Activated CD4-positive, alpha-beta T cell treated with anti-CD3 and anti-CD28 coated beads for 36 hours (primary cell): ENCODE measurements at places on chromosomes 2 and 18. TPM values are rescaled to one million over a fixed set of nuclear protein-coding genes. Genes with fewer than 3 reads are reported as not detected.

GALNT14 gene
- 0.83 TPM for total RNA-seq

FAM117B gene
- 16.6 TPM for total RNA-seq

B3GNT2 gene
- total RNA-seq = 31.7 TPM

CHST9 gene
- total RNA-seq = not detected

AKAIN1 gene
- not detected for total RNA-seq

CHRNA1 gene
- total RNA-seq = not detected

CCDC138 gene
- total RNA-seq = 14.3 TPM

NT5C1B gene
- not detected for total RNA-seq

ZNF24 gene
- total RNA-seq = 31.7 TPM

SERPINB4 gene
- total RNA-seq = not detected

LYG2 gene
- not detected for total RNA-seq

- no peak for DNase-seq
These were observed 160.3 kb downstream of the SEPTIN10 start for GRCh38 chr2:109453371-109453995.

DNA sequence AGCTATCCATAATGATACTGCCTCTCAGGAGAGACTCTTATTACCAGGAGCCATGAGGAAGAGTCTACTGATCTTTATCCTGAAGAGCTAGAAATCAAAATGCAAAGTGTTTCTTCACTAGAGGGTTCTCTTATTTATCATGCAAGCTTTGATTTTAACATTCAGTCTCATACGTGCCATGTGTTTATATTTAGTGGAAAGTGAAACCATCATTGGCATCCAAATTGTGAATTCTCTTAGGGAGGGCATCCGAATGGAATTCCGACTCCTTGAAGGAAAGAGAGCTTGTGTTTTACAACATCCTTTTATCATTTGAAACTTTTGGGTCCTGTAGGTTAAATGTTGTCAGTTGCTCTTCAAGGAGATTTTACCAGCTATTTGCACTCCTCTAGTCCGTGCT, 170.4 kb upstream of the SESTD1 start:
- DNase-seq = no peak

- DNase-seq = no peak
These were observed 125.2 kb upstream of the TFPI start for GRCh38 chr2:187679454-187679853.

DNA sequence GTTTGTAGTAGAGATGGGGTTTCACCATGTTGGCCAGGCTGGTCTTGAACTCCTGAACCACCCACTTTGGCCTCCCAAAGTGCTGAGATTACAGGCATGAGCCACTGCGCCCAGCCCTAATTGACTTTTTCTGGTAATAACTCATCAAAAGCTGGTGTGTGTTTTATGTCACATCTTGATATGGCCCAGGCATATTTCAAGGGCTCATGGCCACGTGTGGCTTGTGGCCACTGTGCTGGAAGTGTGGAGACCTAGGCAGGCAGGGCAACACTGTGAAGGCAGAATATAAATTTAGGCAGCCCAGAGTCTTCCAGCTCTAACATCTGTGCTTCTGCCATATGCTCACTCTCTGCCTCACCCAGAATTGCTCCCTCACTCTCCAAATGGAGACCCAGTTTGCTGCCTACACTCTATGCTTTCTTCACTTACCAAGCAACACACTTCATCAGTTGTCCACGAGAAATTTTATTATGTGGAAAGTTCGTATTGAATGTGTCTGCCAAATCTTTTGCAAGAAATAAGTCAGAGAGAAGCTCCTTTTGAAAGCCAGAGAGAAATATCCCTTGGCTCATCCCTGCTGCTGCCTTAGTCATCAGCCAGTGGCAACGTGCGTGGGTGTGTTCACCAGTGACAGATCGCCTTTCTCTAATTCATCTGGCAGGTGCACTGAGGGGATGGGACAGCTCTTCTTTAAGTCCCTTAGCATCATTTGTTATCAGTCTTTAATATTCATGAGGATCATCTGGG, 129.4 kb upstream of the CXCR4 start:
- peak; percentile 81 for DNase-seq

- no peak for DNase-seq
These were observed 13.7 kb downstream of the NCKAP1 start for GRCh38 chr2:183024339-183025095.

- DNase-seq = peak; percentile 56
These were observed 13.9 kb downstream of the MAL start for GRCh38 chr2:95039363-95039762.

DNA sequence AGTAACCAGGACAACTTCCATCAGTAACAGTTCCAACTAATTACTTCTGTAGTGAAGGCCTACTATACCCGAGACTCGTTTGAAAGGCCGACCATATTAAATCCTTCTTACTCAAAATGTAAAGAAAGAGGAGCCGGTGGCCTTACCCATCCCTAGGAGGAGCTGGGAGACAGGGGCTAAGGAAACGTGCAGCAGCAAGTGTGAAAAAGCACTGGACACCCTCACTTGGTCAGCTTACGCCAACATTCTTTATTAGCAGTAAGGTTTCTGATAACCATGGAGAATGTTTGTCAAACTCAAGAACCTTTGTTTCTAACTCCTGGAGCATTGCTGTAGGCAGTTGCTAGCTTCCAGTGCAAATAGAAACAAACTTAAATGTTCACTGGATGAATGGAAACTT, 26.7 kb upstream of the VWA3B start:
- DNase-seq = no peak

GRCh38 chr18:59218018-59218417, 1.9 kb upstream of the GRP start:
- no peak for DNase-seq

DNA sequence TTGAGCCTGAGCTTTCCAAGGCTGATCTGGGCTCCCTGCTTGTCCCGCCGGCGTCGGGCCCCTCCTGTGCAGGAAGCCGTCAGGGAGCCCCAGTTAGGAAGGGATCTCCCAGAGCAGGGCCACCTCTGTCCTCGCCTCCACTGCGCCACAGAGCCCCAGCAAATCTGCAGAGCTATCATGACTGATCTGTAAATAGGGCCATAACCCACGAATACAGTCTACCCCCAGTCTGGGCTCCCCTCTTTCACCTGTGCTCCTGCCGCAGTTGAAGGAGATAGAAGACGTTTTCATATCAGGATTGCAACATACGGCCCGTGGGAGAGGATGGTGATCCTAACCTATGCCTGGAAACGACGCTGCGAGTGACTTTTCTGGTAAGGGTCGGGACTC, 138.7 kb downstream of the PTGR3 start:
- no peak for DNase-seq

DNA sequence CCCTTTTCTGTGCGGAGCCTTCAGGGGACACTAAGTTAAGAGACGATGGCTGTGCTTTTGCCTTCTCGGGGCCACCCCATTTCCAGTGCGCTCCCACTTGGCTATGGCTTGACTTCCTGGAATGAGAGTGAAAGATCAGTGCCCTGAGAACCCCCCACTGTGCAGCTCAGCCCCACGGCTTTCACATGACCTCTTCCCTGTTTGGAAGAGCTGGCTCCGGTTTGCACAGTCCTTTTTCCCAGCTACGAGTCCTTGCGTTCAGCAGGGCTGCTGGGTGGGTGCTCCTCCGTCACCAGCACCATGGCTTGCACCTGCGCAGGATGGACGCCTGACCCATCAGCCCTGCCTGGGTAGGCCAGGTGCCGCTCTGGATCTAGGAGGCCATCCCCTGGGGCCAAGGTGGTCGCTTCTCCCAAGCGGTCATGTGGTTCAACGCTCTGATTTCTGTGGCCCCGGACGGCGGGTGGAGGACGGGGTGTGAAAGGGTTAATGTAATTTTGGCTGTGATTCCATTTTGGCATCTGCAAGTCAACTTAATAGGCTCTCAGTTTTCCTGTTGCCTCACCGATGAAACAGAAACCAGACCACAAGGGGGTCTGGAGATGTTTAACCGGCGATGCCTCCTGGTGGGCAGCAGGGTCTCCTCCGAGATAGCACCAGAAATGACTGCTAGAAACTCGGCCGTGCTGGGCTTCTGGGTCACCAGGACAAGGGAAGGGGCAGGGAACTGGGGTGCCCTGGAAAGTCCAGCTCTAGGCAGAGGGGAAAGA, 113.1 kb upstream of the HAAO start:
- DNase-seq = no peak

DNA sequence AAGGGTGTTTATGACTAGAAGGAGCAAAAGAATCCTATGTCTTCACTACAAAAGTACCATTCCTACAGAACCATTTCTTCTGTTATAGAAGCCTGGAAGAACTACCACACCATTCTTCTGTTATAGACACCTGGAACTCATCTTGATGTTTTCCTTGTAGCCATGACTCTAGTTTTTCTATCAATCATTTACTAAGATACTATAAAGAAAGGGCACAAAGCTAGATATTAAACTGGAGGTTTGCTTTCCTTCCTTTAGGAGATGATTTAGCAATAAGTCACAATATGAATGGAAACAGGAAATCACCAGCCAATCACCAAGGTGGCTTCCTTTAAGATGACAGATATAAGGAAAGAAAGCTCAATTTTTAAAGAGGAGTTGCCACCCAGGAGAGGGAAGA, 100.3 kb upstream of the NEUROD1 start:
- DNase-seq = no peak

- DNase-seq = no peak
These were observed 54.8 kb upstream of the HDAC4 start for GRCh38 chr2:239455436-239456203.

- DNase-seq = no peak
These were observed 48.2 kb downstream of the SLC66A3 start for GRCh38 chr2:11203480-11203879.

DNA sequence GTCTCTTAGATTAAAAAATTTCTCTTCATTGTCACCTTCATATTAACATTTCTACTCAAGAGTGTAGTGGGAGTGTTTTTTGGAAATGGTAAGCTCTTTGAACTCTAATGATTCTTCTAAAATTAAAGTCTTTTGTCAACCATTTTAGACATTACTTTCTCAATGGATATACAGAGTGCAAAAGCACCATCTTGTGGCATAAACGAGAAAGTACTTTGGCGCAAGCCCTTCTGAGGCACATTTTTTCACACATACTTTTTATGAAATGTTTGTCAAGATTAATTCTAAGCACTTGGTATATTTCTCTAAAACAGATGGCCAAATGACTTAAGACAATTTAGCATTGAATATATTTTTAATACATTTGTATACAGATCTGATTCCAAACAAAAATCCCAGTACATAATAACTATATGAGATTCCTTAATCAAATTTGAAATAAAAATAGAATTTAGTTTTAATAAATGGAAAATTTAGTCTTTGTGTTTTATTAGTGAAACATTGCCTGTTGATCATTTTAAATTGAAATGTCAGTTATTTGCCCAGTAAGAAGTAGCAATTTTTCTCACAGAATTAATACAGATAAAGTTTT, 63.3 kb upstream of the GALNT5 start:
- DNase-seq = peak; percentile 21

- DNase-seq = no peak
These were observed 394.2 kb downstream of the ZEB2 start for GRCh38 chr2:144125751-144126150.

GRCh38 chr2:20211860-20212458, 13.0 kb downstream of the SDC1 start:
- no peak for DNase-seq

- no peak for DNase-seq
These were observed 166.9 kb downstream of the ARHGAP15 start for GRCh38 chr2:143296089-143296488.

DNA sequence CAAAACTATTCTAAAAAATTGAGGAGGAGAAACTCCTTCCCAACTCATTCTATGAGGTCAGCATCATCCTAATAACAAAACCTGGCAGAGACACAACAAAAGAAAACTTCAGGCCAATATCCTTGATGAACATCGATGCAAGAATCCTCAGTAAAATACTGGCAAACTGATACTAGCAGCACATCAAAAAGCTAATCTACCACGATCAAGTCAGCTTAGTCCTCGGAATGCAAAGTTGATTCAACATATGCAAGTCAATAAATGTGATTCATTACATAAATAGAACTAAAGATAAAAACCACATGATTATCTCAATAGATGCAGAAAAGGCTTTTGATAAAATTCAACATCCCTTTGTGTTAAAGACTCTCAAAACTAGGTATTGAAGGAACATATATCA, 63.1 kb downstream of the EHBP1 start:
- no peak for DNase-seq

- DNase-seq = no peak
These were observed 24.6 kb upstream of the SLC35F6 start for GRCh38 chr2:26739514-26739913.

DNA sequence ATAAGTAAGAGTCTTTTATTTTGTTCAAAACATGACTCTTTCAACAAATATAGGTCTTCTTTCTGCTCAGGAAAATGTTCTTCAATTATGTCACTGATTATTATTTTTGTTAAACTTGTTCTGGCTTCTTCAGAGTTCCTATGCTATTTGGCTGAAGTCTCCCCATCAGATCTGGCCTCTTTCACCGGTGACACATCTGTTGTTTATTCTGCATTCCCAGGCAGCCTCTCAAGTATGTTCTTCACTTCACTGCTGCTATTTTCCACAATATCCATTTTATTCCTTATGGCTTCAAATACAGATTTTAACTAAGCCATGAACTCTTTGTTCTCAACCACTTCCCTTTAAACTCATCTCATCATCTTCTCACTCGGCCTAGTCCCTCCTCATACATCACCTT, 45.7 kb downstream of the HDAC4 start:
- no peak for DNase-seq

GRCh38 chr2:129466389-129466788, 513.1 kb upstream of the RAB6C start:
- DNase-seq = no peak

- DNase-seq = no peak
These were observed 73.1 kb downstream of the TGOLN2 start for GRCh38 chr2:85254540-85255300.

DNA sequence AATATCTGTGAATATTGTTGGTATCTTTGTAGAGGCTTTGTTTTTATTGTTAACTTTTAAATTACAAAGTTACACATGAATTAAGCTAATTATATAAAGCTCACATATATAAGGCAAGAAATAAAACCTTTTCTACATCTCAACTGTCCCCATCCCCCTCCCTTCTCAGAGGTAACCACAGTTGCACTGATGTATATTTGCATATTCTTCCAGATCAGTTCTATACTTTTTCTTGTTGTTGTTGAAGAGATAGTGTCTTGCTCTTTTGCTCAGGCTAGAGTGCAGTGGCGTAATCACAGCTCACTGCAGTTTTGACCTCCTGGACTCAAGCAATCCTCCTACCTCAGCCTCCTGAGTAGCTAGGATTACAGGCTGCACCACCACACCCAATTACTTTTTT, 36.0 kb upstream of the CDC42EP3 start:
- DNase-seq = no peak

- no peak for DNase-seq
These were observed 237.3 kb downstream of the OSR1 start for GRCh38 chr2:19120941-19121750.

DNA sequence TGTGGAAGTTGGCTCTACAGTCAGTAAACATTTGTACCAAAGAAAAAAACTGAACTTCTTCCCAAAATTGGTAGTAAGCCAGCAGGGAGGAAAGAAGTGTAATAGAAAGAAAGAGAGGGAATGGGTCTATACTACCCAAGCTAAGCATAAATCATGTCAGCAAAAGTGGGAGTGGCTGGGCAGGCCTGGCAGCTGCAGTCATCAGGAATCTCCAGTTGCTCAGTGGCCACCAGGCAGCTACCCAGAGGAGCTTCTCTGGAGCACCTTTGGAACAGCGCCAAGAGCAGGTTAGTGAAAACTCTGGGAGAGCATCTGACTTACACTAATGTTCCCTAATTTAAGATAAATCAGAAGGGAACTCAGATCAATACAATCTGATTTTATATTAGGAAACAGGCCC, 14.3 kb downstream of the FRZB start:
- DNase-seq = no peak
